ENCODE measurements at places on chromosomes 7 and 10.

DNA sequence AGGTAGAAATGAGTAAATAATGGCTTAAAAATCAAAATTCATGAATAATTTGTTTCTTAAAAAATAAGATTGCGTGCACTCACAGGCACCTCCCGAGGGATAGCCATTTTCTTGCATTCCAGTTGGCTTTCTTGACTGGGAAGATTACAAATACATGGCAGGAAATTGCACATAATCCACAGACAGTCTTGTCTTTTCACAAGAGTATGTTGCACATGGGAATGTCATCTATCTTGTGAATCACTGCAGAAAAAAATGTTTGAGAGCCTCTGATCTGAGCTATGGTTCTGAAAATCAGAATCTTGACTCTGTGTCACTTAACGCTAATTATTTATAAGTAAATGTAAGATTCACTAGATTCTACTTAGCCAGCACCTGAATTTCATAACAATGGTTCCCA lies 74.1 kb upstream of the PRKG1 start:
- peak; percentile 26 for DNase-seq

DNA sequence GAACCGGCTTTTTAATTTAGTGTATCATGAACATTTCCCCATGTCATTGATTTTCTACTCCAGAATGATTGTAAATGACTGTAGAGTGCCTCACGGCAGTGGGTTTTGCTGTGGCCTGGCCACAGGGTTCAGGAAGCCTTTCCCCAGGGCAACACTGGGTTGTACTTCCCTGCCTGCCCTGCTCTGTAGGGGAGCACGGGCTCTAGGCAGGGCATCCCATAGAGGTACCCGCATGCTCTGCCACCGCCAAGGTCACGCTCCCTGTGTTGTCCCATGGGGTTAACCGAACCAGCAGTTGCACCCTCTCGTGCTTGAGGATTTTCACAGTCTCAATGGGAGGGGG lies 63.8 kb downstream of the BPGM start:
- DNase-seq: no peak

GRCh38 chr10:89207801-89208551 lies 859 bp upstream of the CH25H start:
- DNase-seq: peak; percentile 36

DNA sequence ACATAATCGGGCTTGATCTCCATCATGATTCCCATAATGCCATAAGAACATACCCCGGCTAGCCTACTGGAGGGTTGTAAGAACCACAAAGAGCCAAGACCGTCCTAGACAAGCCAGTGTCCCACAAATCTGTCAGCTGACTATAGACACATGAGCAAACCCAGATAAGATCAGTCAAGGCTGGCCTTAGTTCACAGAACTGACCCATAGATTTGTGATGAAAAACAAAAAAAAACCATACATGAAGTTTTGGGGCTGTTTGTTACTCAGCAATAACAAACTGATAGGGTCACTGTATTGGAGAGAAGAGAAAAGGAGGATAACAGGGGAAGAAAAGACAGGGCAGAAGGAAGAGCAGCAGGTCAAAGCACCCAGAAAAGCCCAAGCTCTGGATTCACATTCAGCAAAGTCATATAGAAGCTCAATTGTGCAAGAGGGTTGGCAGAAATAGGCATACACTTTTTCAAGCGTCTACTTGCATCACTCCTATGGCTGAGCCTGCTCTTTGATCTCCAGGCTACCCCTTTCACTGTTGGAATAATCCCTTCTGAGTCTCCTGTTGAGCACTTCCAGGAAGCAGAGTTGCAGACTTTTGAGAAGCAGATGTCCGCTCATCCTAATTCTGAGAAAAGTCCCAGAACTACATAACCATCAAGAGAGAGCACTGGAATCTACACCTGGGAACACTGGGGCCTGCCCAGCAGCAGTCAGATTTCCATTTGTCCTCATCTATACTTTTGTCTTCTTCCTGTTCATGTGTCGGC lies 122.0 kb upstream of the HABP2 start:
- no peak for DNase-seq

GRCh38 chr10:8454357-8454756 lies 399.9 kb downstream of the GATA3 start:
- no peak for DNase-seq

All from myocyte (in vitro differentiated cells).